ENCODE measurements at places on chromosomes 1 and 21.

DNA sequence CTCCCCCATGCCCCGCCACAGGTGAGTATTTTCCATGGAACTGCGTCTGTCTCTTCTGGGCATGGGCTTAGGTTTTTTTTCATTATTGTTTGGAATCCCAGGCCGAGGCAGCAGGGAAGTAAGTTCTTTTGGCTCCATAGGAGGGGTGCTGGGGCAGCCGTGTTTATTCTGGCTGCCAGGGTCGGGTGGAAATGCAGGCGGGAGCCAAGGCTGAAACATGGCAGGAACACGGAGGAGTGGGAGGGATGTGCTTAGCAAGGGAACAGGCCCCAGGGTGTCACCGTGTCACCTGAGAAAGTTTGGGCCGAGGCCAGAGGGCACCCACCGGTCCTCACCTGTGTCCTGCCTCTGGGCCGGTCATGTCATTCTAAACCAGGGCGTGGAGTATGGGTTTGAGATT lies 4.5 kb upstream of the DHRS3 start:
- no peak for DNase-seq

DNA sequence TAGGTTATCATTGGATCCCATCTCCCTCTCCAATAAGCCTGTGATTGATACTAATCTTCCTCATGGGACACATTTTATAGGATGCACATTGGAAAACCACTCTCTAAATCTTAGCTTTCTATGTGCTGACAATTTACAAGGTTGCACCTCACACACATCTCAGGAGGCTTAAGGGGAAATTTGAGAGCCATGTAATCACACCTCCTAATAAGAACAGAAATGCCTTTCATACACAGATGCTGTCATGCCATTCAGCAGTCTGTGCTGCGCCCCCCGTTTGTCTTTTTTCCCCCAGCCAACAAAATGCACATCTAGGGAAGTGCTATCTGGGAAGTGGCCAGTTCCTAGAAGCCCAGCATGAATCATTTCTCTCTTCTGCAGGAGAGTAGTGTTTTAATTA lies 154.5 kb downstream of the ST6GALNAC5 start:
- no peak for DNase-seq

- peak; percentile 2 for DNase-seq
Observed at GRCh38 chr1:117181630-117182041, 29.1 kb downstream of the VTCN1 start.

- no peak for DNase-seq
Observed at GRCh38 chr1:222370913-222371675, 176.8 kb downstream of the HHIPL2 start.

DNA sequence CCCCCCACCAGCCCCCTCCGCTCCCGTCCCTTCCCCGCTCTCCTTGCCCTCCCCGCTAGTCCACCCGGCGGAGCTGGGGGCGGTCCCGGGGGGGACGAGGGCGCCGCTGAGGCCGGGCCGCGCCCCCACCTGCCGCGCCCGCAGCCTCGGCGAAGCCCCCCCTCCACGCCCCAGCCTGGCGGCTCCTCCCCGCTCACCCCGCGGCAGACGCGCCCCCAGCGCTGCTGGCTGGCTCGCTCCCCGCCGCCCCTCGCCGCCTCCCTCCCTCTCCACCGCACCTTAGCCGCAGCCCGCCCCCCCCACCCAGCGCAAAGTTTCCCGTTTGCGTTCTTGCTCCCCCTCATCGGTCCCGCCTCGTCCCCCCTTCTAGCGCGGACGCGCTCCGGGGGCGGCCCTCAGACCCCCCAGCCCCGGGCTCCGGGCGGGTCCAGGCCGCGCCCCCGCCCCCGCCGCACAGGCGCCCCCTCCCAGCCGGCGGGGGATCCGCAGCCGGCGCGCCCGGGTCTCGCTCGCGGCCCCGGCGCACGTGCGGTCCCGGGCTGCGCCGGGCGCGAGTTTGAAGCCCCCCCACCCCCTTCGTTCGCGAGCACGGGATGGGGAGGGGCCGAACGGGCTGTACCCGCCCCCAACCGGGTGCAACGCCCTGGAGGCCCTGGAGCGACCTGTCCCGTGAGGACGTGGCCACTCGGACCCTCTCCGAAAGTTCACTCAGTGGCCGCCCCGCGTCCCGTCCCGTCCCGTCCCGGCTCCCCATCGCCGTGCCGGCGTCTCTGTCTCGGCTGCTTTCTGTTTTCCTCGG lies 623 bp downstream of the PTPRF start:
- no peak for DNase-seq

- no peak for DNase-seq
Observed at GRCh38 chr1:54380290-54380882, 25.8 kb downstream of the SSBP3 start.

GRCh38 chr1:111653709-111654108 lies 34.1 kb downstream of the RAP1A start:
- DNase-seq: peak; percentile 84

- no peak for DNase-seq
Observed at GRCh38 chr1:150703427-150703826, 6.5 kb upstream of the GOLPH3L start.
